ENCODE measurements at places on chromosomes 16 and 17.

DNA sequence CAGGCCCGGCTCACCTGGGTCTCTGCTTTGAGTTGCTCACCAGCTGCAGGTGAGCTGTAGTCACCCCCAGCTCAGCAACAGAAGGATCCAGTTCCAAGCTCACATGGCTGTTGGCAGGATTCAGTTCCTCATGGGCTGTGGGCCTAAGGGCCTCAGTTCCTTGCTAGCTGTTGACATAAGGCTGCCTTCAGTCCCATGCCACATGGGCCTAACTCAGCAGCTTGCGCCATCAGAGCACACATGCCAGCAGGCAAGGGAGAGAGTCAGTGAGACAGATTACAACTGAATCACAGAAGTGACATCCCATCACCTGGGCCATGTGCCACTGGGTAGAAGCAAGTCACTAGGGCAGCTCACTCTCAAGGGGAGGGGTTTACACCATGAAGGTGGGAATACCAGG, 24.7 kb downstream of the PSMD7 start:
- no peak for DNase-seq

DNA sequence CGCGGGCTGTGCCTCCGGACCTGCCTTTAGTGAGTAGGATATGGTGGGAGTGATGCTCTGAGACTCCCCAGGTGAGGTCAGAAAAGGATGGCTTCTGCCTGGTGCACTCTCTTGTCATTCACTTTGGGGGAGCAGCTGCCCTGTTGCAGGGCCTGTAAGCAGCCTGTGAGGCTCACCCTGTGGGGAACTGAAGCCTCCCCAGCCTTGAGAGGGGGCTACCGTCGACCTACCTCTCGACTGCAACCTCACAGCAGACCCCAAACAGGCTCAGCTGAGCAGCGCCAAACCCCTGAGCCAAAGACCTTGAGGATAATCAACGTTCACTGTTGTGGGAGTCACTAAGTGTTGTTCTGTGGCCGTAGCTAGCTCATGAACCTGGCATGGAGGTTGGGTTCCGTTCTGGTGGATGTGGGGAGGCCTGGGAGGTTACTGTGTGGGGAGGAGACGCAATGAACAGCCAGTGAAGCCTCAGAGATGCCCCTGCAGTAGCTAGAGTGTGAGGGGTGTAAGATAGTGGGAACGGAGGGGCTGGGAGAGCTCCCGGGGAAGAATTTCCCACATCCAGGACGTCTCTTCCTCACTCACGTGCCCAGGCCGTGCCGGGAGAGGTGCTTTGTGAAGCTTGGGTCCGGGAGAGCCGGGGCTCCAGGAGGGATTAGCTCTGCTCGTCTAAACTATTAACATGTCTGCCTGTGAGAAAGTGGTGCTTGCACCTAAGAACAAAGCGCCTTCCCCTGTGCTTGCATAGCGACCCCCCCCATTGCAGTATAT, 38.8 kb downstream of the METRNL start:
- DNase-seq: no peak

- peak; percentile 17 for DNase-seq
These were observed 598 bp downstream of the INPP5K start for GRCh38 chr17:1515640-1516387.

DNA sequence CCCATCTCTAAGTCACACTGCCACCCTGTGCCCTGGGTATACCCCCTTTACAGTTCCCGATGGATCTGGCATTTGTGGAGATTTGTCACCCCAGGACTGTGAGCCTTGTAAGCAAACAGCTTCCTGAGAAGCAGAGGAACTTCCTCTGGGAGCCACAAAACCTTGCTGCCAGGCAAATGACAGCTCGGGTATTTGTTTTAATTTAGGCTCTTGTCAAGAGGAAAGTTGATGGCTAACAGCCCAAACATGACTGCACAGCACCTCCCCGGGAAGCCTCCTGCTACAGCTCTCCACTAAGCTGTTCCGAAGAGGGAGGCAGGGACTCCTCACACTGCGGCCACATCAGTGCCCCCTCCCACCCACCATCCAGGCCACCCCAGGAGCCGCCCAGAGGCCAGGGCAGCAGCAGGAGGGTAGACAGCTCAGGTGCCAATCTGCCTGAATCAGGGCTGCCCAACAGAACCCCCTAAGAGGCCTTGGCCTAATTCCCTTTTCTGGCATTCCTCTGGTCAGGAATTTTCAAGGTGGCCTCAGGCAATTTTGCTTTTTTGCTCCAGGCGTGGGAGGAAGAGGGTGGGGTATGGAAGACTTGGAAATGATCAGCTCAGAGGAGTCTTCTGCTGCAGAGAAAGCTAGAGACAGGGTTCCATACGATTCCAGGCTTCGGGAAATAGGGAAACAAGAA, 2.6 kb downstream of the ABR start:
- no peak for DNase-seq

DNA sequence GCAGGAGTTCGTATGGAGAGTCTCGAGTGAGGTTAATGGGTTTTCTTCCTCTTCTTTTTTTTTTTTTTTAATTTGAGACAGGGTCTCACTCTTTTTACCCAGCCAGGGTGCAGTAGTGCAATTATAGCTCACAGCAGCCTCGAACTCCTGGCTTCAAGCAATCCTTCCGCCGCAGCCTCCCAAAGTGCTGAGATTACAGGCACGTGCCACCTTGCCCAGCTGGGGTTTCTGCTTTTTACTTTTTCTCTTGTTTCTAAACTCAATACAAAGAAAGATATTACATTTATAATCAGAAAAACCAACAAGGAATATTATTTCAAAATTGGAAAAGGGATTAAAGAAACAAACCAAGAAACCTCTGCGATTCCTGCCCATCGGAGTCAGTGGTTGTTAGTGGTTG, 175.9 kb downstream of the SEC14L1 start:
- DNase-seq: no peak

DNA sequence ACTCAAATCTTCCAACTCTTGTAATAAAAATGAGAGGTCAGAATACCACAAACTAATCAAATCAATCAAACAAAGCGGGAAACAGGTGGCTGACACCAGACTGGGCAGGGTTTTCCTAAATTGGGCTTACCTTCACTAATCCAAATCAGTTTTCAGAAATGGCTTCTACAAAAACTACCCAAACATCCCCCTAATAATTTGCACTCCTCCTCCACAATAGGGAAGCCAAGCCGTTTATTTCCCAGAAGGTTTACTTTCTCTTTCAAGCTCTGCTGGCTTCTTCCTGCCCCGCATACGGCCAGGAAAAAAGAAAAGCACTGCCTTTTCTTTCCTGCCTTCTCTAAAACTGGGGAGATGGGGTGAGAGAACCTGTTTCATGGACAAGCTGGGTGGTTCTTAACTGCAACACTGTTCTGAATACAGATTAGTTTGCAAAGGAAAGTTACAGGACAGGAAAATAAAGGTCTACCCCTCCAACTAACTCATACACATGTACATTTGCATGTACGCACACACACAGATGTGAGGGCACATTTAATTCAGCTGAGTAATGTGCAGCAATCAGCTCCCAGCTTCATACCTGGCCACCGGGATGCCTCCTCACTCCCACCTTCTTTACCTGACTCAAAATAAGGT, 9.2 kb downstream of the STAT3 start:
- DNase-seq: peak; percentile 15

GRCh38 chr16:30741461-30741914, 6.7 kb upstream of the PHKG2 start:
- DNase-seq: no peak

DNA sequence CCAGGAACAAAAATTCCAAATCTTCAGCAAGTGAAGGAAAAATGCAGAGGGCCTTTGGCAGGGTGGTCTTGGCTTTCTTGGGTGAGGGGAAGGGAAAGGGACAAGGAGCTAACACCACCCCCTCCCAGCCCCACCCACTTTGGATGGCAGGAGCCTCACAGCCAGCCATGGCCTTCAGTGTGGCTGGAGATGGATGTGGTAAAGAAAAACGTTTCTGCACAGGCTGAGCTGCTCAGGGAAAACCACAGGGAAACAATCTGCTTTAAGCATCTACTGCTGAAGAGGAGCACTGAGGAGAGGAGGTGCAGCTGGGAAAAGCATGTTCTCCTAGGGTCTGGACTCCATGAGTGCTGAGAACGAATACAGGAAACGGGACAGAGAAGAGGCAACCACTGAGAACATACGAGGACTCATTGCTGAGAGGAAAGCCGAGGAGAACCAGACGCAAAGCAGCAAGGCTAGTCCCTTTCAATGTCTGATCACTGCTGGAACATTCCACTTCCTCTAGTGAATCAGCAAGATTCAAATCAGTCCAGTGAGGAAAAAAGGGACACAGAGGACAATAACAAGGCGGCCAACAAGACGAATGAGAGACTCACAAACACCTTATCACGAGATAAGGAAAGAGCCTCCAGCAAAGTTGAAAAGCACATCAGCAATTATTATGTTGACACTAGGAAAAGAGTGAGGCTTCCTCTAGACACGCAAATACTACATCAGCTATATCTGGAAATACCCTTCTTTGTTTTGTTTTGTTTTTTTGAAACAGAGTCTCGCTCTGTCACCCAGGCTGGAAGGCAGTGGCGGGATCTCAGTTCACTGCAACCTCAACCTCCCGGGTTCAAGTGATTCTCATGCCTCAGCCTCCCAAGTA, 41.7 kb downstream of the ZZEF1 start:
- DNase-seq: no peak

DNA sequence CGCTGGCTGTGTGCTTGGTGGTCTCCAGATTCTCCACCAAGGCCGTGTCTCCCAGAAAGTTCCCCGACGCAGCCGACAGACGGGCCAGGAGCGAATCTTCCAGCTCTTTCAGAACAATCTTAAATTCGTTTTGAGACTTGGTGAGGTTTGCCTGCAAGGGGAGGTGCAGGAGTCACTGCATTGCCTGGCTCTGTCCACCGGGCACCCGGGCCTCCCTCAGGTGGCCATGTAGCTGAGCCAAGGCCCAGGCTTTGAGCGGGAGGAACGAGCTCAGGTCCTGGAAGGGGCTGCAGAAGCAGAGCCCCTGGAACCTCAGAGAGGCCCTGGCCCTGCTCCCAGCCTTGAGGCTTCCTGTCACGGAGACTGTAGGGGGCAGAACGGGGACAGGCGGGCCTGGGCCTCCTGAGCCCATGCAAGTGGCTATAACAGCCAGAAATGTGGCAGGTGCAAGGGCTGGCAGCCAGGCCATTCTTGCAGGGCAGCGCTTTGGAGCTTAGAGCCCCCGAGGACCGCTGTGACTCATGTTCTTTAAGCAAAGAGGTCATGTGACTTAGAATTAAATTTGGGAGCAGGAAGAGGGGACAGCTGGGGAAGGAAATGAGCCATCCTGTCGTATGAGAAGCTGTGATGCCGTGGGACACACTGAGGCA, 72.4 kb downstream of the PGS1 start:
- DNase-seq: peak; percentile 45

DNA sequence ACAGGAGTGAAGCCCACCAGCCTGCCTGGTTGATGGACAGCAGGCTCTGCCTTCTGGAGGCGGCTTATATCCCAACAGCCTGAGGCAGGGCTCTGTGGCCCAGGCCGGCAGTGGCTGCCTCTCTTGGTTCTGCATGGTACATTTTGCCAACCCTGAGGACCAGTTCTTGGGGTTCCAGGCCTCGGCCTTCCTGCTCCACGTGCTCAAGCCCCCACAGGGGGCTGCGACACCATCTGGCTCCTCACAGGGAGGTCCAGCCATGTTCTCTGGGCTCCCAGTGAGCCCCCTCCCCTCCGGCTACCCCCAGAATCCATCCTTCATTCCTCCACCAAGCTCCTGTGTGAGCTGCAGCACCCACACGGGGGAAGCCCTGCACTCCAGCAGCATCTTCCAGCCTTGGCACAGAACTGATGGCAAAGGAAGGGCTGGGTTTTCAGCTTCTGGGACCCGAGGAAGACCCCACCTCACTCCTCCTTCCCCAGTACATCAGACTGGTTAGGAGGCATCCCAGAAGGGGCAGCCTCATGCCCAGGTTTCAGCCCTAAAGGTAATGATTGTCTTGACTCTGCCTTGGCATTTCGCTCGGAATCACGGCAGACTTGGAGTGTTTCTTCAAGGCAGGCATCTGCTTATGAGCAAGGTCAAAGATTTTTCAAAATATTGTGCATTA, 231.2 kb downstream of the CPPED1 start:
- DNase-seq: no peak

DNA sequence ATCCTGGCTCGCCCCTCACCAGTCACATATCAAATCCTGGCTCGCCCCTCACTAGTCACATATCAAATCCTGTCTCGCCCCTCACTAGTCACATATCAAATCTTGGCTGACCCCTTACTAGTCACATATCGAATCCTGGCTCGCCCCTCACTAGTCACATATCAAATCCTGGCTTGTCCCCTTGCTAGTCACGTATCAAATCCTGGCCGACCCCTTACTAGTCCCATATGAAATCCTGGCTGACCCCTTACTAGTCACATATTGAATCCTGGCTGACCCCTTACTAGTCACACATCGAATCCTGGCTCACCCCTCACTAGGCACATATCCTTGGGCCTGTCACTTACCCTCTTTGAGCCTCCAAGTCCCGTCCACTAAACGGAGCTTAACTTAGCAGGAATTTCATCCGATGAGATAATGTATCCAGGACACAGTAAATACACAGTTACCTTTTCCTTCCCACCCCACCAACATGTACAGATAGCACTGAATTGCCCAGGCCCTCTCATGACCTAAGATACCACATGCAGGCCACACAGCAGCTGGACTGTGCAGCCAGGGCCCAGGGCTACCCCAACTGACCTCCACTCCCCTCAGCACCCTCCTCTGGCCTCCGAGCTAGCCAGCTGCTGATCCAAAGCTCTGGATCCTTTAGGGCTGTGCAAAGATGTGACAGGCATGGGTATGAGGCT, 157.8 kb upstream of the RPH3AL start:
- no peak for DNase-seq

- peak; percentile 29 for DNase-seq
These were observed 38.6 kb upstream of the FA2H start for GRCh38 chr16:74813109-74813641.

DNA sequence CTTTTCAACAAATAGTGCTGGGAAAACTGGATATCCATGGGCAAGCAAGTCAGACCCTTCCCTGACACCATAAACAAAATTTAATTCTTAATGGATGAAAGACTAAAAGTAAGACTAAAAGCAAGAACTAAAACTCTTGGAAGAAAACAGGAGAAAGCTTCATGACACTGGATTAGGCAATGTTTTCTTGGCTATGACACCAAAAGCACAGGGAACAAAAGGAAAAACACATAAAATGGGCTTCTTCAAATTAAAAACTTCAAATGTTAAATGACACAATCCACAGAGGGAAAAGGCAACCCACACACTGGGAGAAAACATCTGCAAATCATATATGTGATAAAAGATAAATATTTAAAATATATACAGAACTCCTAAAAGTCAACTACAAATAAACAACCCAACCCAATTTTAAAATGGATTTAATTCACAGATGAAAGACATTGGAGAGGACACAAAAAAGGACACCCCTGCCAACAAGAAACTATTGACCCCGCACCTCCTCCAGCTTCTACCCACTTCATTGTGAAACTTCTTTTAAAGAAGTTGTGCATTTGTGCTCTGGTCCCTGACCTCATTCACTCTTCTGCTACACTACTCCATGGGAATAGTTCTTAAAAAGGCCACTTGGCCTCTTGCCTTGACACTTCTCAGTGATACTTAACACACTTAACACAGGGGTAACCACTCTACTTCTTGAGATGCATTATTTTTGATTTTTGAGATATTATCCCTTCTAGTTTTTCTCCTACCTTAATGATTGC, 80.3 kb downstream of the TRIM37 start:
- peak; percentile 39 for DNase-seq

GRCh38 chr17:19646788-19647696, 1.5 kb upstream of the ALDH3A2 start:
- DNase-seq: no peak

All from DMS79 (cell line).